Osteocyte (in vitro differentiated cells): ENCODE measurements at places on chromosomes 1 and 21. TPM values are rescaled to one million over a fixed set of nuclear protein-coding genes. Genes with fewer than 3 reads are reported as not detected.

DNA sequence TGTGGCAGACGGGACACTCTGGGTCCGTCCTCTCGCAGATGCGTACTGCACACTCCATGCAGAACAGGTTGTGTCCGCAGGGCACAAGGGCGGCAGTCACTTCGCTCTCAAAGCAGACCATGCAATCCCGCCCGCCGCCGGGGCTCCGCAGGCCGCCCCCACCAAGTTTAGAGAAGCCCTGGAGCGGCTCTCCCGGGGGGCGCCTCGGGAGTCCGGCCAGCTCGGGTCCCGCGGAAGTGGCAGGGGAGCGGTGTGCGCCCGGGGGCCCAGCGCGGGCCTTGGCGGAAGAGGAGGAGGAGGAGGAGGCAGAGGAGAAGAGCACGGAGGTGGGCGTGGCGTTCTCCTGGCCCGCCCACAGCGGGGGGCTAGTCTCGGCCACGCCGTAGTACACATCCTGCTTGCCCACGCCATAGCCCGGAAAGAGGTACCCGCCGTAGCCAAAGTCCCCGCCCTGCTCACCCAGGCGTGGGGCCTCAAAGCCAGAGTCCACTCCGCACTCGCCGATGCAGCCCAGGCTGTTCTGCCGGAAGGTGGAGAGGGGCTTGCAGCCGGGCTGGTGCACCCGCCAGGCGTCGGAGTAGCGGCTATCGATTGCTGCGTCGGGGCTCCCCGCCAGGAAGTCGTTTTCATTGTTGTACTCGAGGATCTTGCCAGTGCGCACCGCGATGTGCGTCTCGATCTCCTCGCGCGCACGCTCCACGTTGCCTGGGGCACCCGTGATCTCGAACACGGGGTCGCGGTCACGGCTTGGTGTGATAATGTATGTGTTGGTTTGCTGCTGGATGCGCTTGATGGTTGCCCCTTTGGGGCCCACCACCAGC is 5.4 kb downstream of the MEX3A start:
- peak overlapping the region; percentile 54 for H3K27ac ChIP-seq
- H3K4me3 ChIP-seq = peak overlapping the region; percentile 52
- no peaks in the 10 kb centered on the region for H3K27me3 ChIP-seq

- no peak overlapping the region for H3K27ac ChIP-seq
- no peaks in the 10 kb centered on the region for H3K4me1 ChIP-seq
- no peak overlapping the region for H3K4me3 ChIP-seq
- peaks cover 40% of the 10 kb centered on the region for H3K27me3 ChIP-seq
These were observed 28.9 kb downstream of the MAP10 start for GRCh38 chr1:232834066-232834465.

GRCh38 chr1:24364605-24364974 is 45.4 kb downstream of the GRHL3 start:
- H3K4me1 ChIP-seq = peaks cover 34% of the 10 kb centered on the region
- H3K4me3 ChIP-seq = no peak overlapping the region
- H3K36me3 ChIP-seq = peaks cover 6% of the 10 kb centered on the region
- peak overlapping the region; percentile 53 for H3K27ac ChIP-seq
- no peak for DNase-seq

GRCh38 chr1:237507005-237507404 is 383.7 kb downstream of the ZP4 start:
- H3K27ac ChIP-seq = no peak overlapping the region
- no peak overlapping the region for H3K4me3 ChIP-seq
- no peaks in the 10 kb centered on the region for H3K36me3 ChIP-seq
- no peak for DNase-seq
- no peaks in the 10 kb centered on the region for H3K4me1 ChIP-seq
- no peaks in the 10 kb centered on the region for H3K27me3 ChIP-seq

- H3K36me3 ChIP-seq = no peaks in the 10 kb centered on the region
- no peak overlapping the region for H3K4me3 ChIP-seq
- H3K27me3 ChIP-seq = no peaks in the 10 kb centered on the region
These were observed 23.8 kb upstream of the LRRC8C start for GRCh38 chr1:89608984-89609725.

GRCh38 chr1:199931666-199932377 is 95.7 kb upstream of the NR5A2 start:
- H3K27ac ChIP-seq = no peak overlapping the region
- H3K36me3 ChIP-seq = no peaks in the 10 kb centered on the region
- H3K4me3 ChIP-seq = no peak overlapping the region
- H3K27me3 ChIP-seq = peaks cover 9% of the 10 kb centered on the region

GRCh38 chr1:113980110-113980509 is 836 bp downstream of the OLFML3 start:
- no peak for DNase-seq
- H3K4me3 ChIP-seq = peak overlapping the region; percentile 65
- peaks cover 93% of the 10 kb centered on the region for H3K4me1 ChIP-seq
- H3K27me3 ChIP-seq = no peaks in the 10 kb centered on the region
- peaks cover 2% of the 10 kb centered on the region for H3K36me3 ChIP-seq

DNA sequence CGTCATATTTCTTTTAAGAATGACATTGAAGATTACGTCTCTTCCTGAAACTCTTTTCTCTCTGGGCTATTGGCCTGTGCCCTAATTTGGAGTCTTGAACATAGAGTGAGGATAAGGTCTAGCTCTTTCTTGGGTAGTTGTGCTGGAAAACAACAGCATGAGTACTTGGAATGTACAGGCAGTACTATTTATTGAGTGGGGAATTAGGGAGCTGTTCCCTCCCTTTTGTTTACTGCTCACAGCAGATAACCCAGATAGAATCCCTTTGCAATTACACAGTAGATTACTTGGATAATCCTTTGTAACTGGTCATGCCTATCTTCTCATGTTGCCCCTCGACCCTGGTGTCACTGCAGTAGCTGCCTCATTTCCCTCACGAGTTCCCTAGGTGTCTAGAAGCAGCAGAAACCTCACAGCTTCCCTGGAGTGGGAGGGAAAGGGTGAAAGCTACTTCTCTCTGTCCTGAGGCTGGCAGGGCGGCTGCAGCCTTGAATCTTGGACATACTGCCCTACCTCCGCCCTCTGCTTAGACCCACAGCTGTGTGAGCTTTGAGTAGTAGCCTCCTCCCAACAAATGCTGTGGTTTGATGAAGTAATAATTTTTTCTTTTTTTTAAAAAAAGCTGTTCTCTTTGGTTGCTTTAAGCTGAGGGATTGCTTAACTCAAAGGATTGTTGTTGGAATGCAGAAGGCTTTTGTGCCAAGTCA is 70.6 kb downstream of the FGGY start:
- H3K4me1 ChIP-seq = peaks cover 20% of the 10 kb centered on the region
- H3K27ac ChIP-seq = peak overlapping the region; percentile 88
- H3K36me3 ChIP-seq = peaks cover 2% of the 10 kb centered on the region

The MASP2 gene
- total RNA-seq = not detected in 2 replicates

The KCNJ15 gene
- total RNA-seq = 0.34 and 0.51 TPM in 2 replicates

The ALG14 gene
- total RNA-seq = 5.5 and 6.0 TPM in 2 replicates
